ENCODE measurements at places on chromosomes 3 and 15.

DNA sequence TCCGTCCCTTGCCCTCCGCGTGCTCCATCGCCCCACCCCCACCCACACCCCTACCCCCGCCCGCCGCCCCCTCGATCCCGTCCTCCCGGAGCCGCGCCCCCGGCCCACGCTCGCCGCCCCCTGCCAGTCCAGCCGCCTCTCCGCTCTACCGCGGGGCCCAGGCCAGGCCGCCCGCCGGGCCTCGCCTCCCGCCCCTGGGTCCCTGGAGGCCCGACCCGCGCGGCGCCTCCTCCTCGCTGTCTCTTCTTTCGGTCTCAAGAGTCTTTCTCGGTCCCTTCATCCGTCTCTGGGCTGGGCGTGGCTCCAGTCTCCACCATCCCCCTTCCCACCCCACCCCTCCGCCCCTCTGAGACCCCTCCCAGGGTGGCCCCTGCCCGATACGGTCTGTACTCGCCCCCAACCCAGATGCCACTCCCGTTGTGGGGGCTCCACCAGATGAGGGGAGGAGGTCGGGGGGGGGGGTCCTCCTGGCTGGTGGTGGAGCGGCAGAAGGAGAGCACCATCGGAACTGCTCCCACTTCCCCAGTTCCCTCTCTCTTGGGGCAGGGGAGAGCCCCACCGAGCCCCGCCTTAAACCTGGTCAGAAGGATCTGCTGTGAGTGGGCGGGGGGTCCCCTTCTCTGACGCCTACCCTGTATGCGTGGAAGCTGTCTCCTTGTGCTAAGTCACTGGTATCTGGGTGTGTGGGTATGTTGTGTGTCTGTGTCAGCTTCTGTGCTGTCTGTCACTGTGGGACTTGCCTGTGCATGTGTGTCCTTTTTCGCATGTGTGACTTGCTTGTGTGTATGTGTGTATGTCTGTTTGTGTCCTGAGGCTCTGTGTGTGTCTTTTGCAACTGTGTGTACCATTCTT lies 1.0 kb downstream of the PRKCD start:
- DNase-seq: peak; percentile 3

DNA sequence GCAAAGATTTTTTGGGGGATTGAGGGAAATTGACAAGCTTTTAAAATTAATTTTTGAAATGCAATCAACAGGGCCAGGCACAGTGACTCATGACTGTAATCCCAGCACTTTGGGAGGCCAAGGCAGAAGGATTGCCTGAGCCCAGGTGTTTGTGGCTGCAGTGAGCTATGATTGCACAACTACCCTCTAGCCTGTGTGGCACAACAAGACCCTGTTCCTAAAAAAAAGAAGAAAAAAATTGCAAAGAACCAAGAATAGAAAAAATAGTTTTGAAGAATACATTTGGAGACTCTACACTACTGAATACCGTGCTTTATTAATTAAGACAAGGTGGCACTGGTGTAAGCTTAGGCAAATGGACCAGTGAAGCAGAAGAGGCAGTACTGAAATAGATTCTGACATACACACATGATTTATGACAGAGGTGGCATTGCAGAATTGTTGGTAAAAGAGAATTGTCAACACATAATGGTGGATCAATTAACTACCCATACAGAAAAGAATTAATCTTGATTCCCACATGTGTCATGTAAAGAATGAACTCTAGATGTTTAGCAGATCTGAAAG lies 443.3 kb upstream of the ATP11B start:
- DNase-seq: no peak

DNA sequence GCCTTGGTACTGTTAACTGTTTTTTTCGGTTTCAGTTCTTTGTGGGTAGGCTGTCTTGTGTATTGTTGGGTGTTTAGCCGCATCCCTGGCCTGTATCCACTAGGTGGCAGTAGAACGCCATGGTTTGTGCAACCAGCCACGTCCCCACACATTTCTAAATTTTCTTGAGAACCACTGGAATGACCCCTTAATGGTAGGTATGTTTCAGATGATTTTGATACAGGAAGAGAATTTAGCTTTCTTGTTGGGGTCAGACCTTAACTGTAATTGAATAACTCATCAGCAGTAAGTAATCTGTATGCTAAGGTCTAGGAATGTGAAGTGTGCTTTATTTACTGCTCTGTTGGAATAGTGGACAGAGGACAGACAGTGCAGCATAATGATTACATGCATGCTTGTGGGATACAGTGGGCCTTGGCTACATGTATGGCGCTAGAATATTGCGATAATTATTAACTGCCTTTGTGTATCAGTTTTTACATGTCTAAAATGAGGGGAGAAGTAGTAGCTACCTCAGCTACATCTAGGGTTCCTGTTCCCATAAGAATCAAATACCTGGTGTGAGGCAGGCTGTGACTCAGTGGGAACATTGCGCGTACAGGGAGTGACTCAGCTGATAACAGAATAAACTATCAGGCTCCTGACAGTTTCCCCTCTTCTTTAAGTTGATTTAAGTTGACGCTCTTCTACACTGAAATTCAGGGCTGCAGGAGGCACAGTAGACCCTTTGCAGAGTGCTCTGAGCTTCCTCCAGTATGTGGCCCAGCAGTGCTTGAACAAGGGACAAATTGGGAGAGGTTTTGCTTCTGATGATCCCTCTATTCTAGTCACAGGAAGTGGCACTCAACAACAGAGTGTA lies 25.0 kb upstream of the GPR171 start:
- DNase-seq: peak; percentile 11

- no peak for DNase-seq
These were observed 27.0 kb upstream of the SSR3 start for GRCh38 chr3:156581954-156582353.

GRCh38 chr3:170835336-170835735 lies 34.7 kb downstream of the RPL22L1 start:
- peak; percentile 48 for DNase-seq

- DNase-seq: no peak
These were observed 39.1 kb downstream of the SCAPER start for GRCh38 chr15:76866008-76866407.

DNA sequence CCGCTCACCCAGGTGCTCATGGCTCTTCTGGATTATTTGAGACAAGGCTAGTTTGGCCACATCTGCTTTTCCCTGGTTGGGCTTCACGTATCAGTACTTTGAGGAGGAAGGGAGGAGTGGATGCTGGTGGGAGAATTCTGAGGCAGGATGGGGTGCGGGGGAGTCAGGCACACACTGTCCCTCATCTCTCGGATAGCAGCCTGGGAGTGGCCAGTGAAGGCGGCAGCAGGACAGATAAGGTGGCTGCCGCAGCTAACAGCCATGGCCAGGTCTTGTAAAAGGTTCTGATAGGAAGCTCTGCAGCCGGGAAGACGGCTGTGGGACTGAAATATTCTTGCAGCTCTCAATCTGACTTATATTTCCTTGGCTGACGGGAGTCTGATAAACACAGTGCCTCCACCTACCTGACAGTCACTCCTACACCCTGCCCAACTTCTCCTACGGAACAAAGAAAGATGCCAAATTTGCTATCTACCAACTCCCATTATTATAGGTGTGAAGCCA lies 87.3 kb downstream of the MESD start:
- DNase-seq: no peak

DNA sequence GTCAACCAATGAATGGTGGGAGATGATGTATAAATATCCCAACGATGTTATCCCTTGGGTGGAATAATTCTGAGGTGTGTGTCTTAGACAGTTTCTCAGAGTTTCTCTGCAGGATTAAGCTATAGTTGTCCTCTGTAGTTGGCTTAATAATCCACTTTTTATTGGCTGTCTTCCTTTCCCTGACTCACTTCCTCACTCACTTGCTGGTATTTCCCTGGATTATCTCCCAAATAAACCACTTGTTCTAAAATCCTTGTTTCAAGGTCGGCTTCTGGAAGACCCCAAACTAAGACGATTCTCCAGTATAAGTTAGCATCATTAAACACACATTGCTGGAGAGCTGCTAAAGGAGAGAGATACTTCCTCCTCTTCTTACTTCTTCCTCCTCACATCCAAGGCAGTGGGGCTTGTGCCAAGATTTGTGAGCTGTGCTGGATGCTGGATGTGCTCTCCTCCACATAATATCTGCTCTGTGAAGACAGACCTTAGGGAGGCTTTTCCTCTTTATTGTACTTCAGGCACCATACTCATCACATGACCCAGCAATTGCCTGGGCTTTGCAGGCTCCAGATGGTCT lies 22.5 kb upstream of the ROPN1 start:
- DNase-seq: no peak

GRCh38 chr3:144868506-144868905 lies 896.9 kb downstream of the DIPK2A start:
- DNase-seq: no peak

- DNase-seq: no peak
These were observed 5.0 kb downstream of the NEK11 start for GRCh38 chr3:131031660-131032059.

GRCh38 chr3:49465270-49466034 lies 4.6 kb upstream of the DAG1 start:
- no peak for DNase-seq

DNA sequence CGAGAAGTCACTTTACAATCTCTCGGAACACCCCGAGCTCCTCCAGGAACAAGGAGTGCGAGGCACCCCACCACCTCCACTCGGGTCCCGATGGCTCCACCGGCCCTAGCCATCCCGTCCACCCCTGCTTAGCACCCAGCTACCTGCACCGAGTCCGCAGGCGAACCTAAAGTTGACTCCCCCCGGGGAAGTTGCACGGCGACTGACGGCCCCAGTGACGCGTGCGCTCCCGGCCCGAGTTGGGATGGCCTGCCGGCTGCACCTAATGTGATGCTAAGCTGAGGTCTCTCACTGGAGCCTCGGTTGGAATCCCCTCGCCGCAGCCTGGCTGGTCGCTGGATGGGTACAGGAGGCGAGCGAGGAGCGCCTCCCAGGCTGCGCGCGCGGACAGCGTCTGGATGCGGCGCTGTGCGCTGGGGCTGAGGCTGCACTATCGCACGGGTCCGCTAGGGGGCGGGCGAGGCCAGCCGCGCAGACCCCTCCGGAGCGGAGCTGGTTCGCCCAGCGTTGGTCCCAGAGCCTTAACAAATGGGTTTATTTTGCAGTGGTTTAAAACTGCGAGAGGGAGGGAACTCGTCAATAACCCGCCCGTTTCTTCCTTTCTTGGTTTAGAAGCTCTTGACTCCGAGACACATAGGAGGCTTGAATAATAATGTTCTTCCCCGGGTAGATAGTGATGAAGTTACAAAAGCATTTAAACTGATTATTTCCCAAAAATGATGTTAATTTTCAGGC lies at the start of gene OXTR:
OXTR (minus strand) TSS at position 526 of the 735 bp plus-strand sequence. CDS start 1,426 bp downstream, outside the sequence.
- no peak for DNase-seq

- DNase-seq: no peak
These were observed 165.0 kb upstream of the SUCLG2 start for GRCh38 chr3:67819447-67819846.

GRCh38 chr3:30286007-30286669 lies 320.3 kb upstream of the TGFBR2 start:
- peak; percentile 20 for DNase-seq

DNA sequence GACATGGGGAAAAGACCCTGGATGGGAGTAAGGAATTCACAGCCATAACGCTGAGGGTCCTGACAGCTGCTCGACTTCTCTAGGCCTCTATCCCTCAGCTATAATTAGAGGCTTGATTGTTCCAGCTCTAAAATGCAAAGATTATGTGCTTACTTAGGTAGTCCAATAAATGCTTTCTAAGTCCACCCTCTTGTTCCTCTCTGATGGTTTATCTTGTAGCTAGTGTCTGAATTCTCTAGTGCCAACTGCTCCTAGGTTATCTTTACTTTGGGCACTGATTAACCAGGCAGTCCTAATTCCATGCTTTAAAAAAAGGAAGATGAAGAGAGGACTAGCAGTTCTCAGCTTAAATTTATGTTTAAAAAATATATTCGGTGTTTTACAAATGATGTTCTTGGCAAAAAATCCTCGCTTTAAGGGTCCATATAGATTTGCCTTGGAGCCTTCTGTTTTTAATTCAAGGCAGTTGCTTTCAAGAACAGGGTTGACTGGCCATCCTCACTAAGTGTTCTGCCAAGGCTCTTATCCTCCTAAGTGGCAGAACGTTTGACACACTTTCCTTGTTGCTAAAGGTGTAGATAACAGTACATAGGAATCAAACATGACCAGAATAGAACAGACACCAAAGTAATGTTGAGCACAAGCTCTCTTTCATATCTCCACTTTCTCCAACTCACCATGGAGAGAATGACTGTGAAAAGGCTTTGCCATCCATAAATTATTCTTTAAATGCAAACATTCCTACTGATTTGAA lies 60.6 kb downstream of the THRB start:
- no peak for DNase-seq

DNA sequence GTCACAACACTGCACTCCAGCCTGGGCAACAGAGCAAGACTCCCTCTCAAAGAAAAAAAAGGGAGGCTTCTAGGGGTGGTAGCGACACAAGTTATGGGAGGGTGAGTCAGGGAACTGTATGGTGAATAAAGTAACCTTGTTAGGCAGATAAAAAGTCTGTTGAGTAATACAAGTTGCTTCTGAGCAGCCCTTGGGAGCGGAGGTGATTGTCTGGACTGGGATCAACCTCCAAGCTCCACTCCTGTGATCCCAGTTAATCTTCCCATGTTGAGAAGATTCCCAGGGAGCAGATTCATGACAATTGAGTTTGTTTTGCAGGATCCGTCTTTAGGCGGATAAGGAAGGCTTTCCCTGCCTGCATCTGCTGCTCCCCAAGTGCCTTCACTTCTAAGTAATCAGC lies 335.9 kb downstream of the THSD4 start:
- DNase-seq: no peak

GRCh38 chr3:76651784-76652183 lies 388.1 kb upstream of the ROBO2 start:
- no peak for DNase-seq

DNA sequence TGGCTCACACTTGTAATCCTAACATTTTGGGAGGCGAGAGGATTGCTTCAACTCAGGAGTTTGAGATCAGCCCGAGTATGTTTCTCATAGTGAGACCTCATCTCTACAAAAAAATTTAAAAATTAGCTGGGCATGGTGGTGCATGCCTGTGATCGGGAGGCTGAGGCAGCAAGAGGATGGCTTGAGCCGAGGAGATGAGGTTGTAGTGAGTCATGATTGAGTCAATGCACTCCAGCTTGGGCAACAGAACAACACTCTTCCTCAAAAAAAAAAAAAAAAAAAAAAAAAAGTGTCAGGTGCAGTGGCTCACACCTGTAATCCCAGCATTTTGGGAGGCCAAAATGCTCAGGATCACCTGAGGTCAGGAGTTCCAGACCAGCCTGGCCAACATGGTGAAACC lies 2.4 kb downstream of the RPL39L start:
- no peak for DNase-seq

- DNase-seq: no peak
These were observed 57.4 kb downstream of the ZNF148 start for GRCh38 chr3:125317761-125318160.

DNA sequence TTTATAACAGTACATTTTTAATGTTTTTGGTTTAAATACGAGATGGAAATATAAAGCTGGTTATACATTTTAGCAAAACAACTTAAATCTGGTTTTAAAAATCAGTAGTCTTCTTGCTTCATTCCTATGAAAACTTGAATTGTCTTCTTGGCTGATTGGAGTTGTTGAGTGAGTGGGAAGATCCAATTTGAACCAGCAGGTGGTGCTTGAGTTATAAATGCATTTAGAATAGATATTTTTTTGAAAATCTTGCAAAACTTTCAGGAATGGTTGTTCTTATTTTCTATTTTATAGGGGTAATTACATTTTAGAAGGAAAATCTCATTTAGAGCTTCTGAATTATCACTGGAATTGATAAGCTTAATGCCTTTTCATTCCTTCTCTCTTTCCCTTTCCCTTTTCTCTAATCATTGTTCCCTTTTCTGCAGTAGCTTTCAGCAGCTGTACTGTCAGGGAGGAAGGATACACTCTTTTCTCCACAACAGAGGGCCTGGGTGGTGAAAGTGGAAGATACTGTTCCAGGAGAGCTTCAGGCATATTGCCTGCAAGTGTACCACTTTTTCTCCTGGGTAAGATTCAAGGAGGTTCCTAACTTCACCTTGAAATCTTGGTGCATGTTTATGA lies 335.6 kb downstream of the NLGN1 start:
- no peak for DNase-seq

All from DMS79 (cell line).